ENCODE measurements at places on chromosomes 11 and 22. TPM values are rescaled to one million over a fixed set of nuclear protein-coding genes. Genes with fewer than 3 reads are reported as not detected.

The KDM4F gene
- not detected for total RNA-seq

The CCDC116 gene
- total RNA-seq, result 0.22 TPM

GRCh38 chr11:62875698-62876478 lies 4.8 kb upstream of the SLC3A2 start:
- H3K4me3 ChIP-seq, result no peak overlapping the region
- no peaks in the 10 kb centered on the region for H3K36me3 ChIP-seq
- peaks cover 10% of the 10 kb centered on the region for H3K4me1 ChIP-seq
- no peak overlapping the region for H3K27ac ChIP-seq

DNA sequence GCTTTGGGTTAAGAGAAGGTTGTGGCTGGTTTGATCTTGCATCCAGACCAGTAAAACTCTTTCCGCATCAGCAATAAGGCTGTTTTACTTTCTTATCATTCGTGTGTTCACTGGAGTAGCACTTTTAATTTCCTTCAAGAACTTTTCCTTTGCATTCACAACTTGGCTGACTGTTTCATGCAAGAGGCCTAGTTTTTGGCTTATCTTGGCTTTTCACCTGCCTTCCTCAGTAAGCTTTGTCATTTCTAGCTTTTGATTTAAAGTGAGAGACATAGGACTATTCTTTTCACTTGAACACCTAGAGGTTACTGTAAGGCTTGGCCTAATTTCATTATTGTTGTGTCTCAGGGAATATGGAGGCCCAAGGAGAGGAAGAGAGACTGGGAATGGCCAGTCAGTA lies 144.5 kb downstream of the UVRAG start:
- H3K27me3 ChIP-seq, result no peaks in the 10 kb centered on the region
- no peak overlapping the region for H3K4me3 ChIP-seq
- H3K4me1 ChIP-seq, result no peaks in the 10 kb centered on the region
- no peaks in the 10 kb centered on the region for H3K36me3 ChIP-seq
- H3K27ac ChIP-seq, result no peak overlapping the region

The APLNR gene
- 5.3 TPM for total RNA-seq

GRCh38 chr11:113160808-113161124 lies 153.6 kb upstream of the TTC12 start:
- no peaks in the 10 kb centered on the region for H3K27me3 ChIP-seq
- H3K4me3 ChIP-seq, result no peak overlapping the region
- no peaks in the 10 kb centered on the region for H3K4me1 ChIP-seq
- H3K36me3 ChIP-seq, result no peaks in the 10 kb centered on the region

DNA sequence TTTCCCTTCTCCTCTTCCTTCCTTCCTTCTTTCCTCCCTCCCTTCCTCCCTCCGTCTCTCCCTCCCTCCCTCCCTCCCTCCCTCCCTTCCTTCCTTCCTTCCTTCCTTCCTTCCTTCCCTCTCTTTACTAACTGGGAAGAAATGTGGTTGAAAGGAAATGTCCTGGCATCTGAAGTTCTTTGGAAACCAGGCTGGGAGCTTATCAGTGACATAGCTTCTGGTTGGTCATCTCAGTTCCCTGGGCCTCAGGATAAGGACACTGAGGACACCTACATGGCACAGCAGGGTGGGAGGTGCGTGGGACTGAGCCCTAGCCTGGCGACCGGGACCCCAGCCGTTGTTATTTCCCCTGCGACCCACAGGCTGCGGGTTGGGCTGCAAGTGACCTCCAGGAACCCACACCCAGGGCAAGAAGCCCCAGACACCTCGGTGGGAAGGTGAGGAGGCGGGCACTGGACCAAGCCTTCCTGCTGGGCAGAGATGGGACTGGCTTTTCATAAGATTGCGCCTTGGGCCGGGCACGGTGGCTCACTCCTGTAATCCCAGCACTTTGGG lies 1486.5 kb downstream of the TBC1D22A start:
- DNase-seq, result no peak
- peaks cover 5% of the 10 kb centered on the region for H3K27me3 ChIP-seq
- H3K27ac ChIP-seq, result no peak overlapping the region
- H3K4me3 ChIP-seq, result no peak overlapping the region
- no peaks in the 10 kb centered on the region for H3K4me1 ChIP-seq

The ENTHD1 gene
- total RNA-seq, result not detected

DNA sequence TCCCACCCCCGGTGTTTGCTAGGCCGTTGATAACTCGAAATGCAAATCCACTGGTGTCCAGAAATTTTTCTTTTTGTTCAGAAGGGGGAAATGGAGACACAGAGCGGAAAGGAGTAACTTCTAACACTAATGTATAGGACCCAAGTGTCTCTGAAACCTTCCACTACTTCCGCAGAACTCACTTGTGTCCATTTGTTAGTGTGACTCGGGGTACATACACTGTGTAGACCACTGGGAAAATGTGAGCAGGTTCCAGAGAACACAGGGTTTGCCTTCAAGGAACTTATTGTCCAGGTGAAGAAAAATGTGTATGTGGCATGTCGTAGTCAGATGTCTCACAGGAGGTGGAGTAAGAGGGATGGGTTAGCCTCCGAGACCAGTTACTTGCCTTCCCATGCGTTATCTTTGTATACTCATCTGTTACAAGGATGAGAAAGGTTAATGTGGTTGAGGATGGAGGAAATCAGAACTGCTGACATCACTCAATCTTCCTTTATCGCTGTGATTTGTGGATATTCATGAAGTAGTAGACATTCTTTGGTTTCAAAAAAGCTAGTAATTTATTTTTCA lies 857 bp downstream of the ARCN1 start:
- H3K4me3 ChIP-seq, result peak overlapping the region; percentile 61
- peak overlapping the region; percentile 96 for H3K27ac ChIP-seq
- H3K27me3 ChIP-seq, result no peaks in the 10 kb centered on the region
- H3K4me1 ChIP-seq, result peaks cover 16% of the 10 kb centered on the region
- DNase-seq, result peak; percentile 59

DNA sequence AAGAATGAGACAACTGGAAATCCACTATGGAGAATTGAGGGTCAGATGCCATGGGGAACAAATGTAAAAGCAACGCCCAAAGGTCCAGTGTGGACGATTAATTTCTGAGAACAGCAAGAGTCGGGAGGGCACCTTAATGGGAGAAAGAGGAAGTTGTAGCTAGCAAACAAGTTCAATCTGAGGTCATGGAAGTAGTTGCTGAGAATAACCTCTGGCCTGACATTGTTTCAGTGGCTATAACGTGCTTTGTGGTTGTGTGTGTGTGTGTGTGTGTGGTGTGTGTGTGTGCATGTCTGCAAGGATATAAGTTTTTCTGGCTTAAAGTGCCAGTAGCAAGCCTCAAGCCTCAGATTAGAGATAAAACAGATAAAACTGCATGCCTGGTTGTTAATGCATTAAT lies 1630.1 kb upstream of the TENM4 start:
- H3K36me3 ChIP-seq, result no peaks in the 10 kb centered on the region
- no peak overlapping the region for H3K4me3 ChIP-seq
- H3K27me3 ChIP-seq, result no peaks in the 10 kb centered on the region
- H3K4me1 ChIP-seq, result peaks cover 2% of the 10 kb centered on the region

The CDKN1C gene
- 54.8 TPM for total RNA-seq

GRCh38 chr11:75862437-75862836 lies 47.4 kb downstream of the UVRAG start:
- no peaks in the 10 kb centered on the region for H3K4me1 ChIP-seq
- no peak overlapping the region for H3K4me3 ChIP-seq
- no peaks in the 10 kb centered on the region for H3K27me3 ChIP-seq

The SCT gene
- total RNA-seq, result not detected

DNA sequence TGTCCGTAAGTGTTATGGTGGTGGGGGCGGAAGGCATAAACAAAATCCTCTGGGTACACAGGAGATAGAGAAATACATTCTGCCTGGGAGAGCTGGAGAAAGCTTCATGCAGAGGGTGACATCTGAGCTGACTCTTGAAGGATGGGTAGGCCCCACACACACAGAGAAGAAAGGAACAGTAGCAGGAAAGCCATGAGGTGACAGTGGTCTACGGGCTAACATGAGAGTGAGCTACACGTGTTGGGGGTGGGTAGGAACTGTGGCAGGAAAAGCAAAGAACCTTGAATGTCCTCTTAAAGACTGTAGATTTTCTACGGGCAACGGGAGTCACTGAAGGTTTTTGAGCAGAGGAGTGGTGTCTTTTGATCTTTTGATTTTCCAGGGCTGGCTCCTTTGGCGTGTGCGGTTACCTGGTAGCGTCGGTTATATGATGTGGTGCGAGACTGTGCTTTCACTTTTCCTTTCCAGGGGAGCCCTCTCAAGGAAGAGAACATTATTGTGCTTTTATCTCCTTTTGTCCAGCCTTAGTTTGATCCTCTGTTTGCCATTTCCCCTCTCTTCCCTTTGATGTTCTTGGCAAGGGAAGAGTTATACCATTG lies 39.7 kb downstream of the ADAMTS8 start:
- DNase-seq, result no peak
- no peak overlapping the region for H3K4me3 ChIP-seq
- no peaks in the 10 kb centered on the region for H3K27me3 ChIP-seq
- no peaks in the 10 kb centered on the region for H3K36me3 ChIP-seq
- no peak overlapping the region for H3K27ac ChIP-seq

The GNAZ gene
- 5.7 TPM for total RNA-seq

GRCh38 chr11:67437082-67437808 lies at the start of gene PTPRCAP:
Gene PTPRCAP (minus strand): TSS chr11:67437682. CDS start chr11:67437619, 63 bp downstream.
- H3K27ac ChIP-seq, result no peak within 1 kb of the TSS
- H3K4me1 ChIP-seq, result no peaks in the 10 kb centered on the region
- H3K4me3 ChIP-seq, result no peak within 1 kb of the TSS
- no peaks in the 10 kb centered on the region for H3K36me3 ChIP-seq
- DNase-seq, result no peak

DNA sequence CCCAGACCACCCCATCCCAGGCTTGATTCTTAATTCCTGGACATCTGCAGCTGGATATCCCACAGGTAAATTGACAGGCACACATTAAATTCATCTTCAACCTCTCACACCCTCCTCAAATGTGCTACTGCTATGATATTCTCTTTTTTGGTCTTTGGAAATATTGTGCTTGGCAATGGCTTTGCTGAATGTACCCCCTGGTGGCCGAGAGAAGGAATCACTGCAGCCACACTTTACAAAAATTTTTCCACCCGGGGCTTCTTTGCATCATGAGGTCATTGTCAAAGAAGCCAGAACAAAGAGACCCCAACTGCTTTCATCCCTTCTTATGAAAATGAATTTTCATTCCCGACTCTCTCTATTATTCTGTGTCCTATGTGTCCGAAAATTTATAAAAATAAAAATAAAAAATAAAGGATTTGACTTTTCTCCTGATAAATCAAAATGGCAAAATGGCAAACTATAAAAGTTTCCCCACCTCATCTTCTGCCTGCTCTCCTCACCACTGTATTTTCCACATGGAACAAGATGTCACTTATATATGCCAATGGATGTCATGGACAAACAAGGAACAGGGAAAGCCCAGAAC lies 15.0 kb upstream of the CYB5R2 start:
- no peak overlapping the region for H3K4me3 ChIP-seq
- no peaks in the 10 kb centered on the region for H3K27me3 ChIP-seq
- H3K27ac ChIP-seq, result no peak overlapping the region
- no peaks in the 10 kb centered on the region for H3K4me1 ChIP-seq

The RASD2 gene
- total RNA-seq, result 3.4 TPM

GRCh38 chr11:94895451-94895850 lies 77.9 kb downstream of the CWC15 start:
- no peaks in the 10 kb centered on the region for H3K27me3 ChIP-seq
- no peak overlapping the region for H3K4me3 ChIP-seq
- no peaks in the 10 kb centered on the region for H3K36me3 ChIP-seq
- no peak overlapping the region for H3K27ac ChIP-seq
- no peak for DNase-seq

DNA sequence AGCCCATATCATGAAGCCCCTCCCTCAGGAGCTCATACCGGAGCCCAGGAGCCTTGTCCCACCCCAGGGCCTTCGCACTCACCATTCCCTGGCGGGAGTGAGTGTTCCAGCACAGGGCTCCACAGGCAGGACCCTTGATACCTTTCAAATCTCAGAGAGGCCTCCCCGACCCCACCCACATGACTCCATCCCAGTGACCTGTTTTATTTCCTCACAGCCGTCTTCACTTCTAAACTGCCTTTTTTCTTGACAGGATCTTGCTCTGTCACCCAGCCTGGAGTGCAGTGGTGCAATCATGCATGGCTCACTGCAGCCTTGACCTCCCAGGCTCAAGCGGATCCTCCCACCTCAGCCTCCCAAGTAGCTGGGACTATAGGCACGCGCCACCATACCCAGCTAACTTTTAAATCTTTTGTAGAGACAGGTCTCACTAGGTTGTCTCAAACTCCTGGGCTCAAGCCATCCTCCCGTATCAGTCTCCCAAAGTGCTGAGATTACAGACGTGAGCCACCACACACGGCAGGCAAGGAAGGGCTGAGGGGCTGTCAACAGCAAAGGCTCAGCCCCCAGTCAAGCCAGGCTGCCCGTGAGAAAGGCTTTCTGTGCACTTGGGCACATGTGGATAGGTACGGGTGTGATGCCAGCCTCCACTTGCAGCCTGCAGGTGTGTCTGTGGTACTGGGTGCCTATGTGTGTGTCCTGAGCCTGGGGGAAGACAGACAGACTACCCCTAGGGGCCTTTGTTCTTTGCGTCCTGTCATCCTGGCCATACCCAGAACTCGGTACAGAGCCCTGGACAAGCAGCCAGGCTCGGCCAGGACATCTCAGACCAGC lies 9.3 kb downstream of the RPL3 start:
- no peak overlapping the region for H3K27ac ChIP-seq
- H3K27me3 ChIP-seq, result no peaks in the 10 kb centered on the region
- peaks cover 32% of the 10 kb centered on the region for H3K36me3 ChIP-seq
- no peak for DNase-seq

DNA sequence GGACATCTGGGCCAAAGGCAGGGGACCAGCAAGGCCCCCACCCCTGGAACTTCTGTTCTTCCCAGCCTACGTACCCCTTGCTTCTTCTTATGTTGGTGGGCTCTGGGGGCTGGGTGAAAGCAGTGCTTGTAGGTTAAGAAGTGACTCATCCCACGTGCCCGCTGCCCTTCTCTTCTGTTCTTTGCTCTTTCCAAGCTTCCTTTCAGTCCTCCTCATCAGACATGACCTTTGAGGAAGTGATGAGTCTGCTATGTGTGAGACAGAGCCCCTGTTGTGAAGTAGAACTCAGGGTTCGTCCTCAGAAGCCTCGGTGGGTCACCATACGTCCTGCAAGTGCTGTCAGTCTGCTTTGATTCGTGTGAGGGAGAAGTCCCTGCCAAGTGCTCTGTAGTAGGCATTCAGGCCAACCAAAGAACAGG lies 12.7 kb downstream of the MED15 start:
- H3K27ac ChIP-seq, result no peak overlapping the region
- no peaks in the 10 kb centered on the region for H3K27me3 ChIP-seq
- H3K36me3 ChIP-seq, result peaks cover 4% of the 10 kb centered on the region
- peaks cover 11% of the 10 kb centered on the region for H3K4me1 ChIP-seq

GRCh38 chr11:66919923-66920322 lies 38.3 kb downstream of the PC start:
- no peak overlapping the region for H3K27ac ChIP-seq
- DNase-seq, result no peak
- H3K27me3 ChIP-seq, result no peaks in the 10 kb centered on the region
- no peak overlapping the region for H3K4me3 ChIP-seq
- no peaks in the 10 kb centered on the region for H3K4me1 ChIP-seq
